ENCODE measurements at places on chromosomes 1 and 21. TPM values are rescaled to one million over a fixed set of nuclear protein-coding genes. Genes with fewer than 3 reads are reported as not detected.

- DNase-seq: no peak
These were observed 692 bp downstream of the DPH2 start for GRCh38 chr1:43970502-43970901.

Gene SPRR1B
- total RNA-seq: not detected

- no peak for DNase-seq
These were observed 185.5 kb downstream of the DUSP10 start for GRCh38 chr1:221556435-221556834.

Gene OR2G6
- total RNA-seq: not detected

DNA sequence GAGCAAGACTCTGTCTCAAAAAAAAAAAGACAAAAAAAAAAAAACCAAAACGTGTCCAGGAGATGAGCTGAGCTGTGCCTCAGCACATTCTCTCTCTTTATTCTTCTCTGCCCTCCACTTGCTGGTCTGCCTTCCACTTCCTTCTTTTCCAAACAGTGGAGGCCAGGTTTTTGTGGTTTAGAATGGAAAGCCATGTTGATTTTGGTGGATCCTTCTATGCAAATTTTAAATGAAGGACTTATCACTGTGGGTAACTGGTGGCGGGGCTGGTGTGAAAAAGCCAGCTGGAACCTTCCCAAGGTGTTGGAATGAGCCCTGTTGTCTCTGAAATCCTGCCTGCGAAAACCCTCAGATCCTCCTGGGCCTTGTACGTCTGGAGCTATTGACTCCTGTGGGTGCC lies 61.9 kb downstream of the PTPRU start:
- DNase-seq: no peak

- no peak for DNase-seq
These were observed 160.8 kb upstream of the SGIP1 start for GRCh38 chr1:66373157-66373591.

Gene RGS8
- not detected for total RNA-seq

All from left colon (tissue), 2 donors.